ENCODE measurements at places on chromosomes 2 and 18.

- no peak for DNase-seq
Measured at GRCh38 chr2:230358305-230358704, 31.3 kb downstream of the SP140L start.

DNA sequence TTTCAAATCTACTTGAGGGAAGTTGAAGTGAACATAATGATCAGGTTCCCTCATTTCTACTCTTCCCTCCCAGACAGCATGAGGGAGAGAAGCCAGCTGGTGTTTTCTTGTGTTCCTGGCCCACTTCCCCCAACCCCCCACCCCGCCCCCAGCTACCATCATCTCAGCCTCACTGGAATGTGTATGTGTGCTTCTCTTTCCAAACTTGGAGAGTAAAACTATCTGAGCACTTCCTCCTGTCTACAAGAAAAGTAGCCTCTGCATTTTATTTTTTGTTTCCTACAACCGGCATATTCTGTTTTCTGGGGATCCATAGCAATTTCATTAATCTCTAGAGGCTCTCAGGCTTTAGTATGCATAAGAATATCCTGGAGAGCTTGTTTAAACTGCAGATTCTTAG is 53.6 kb upstream of the GRHL1 start:
- no peak for DNase-seq

- no peak for DNase-seq
Measured at GRCh38 chr18:62165583-62165982, 21.3 kb downstream of the PIGN start.

DNA sequence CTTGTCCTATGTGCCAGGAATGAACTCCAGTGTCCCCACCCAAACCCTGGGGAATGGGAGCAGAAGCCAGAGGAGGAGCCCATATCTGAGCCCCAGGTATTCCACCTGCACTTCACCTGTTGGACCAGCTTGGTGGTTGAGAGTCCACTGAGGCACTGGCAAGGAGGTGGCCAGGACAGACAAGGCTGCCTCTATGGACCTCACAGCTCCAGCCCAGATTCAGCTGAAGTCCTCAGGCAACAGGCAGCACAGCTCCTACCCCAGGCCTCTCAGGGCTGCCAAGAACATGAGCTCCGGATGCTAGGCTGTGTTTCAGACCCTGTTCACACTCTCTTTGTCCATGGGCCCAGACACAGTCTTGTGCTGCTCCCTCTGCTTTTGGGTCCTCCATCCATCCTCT is 2.9 kb upstream of the IL1F10 start:
- DNase-seq, result no peak

DNA sequence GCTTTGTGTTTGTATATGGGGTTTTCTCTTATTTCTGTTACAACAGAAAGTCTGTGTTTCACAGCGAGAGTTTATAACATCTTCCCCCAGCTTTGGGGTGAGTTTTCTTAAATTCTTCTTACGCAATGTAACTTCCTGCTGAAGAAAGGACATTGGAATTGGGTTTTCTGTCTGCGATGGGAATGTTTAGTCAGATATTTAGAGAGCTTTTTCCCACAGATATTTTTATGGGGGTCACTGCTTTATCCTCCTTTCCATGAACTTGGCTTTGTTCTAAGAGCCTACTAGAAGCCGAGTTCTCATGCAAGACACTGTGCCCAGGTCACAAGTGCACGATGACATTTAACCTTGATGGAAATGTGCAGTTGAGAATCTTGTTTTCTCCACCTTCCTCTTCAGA is 22.1 kb downstream of the B3GNT2 start:
- no peak for DNase-seq

- no peak for DNase-seq
Measured at GRCh38 chr2:201978986-201979385, 54.7 kb upstream of the FZD7 start.

- peak; percentile 8 for DNase-seq
Measured at GRCh38 chr2:200509235-200509611, 645 bp downstream of the KCTD18 start.

Data from CD4-positive, alpha-beta T cell treated with Interleukin-10 for 1 hour (primary cell).